ENCODE measurements at places on chromosomes 5 and 9. TPM values are rescaled to one million over a fixed set of nuclear protein-coding genes. Genes with fewer than 3 reads are reported as not detected.

Gene PALM2AKAP2
- total RNA-seq: 5.6 TPM

Gene BTNL3
- not detected for total RNA-seq

Gene HAND1
- not detected for total RNA-seq

Gene AJM1
- total RNA-seq: 3.3 TPM

Gene TNC
- total RNA-seq: 0.30 TPM

Gene LEAP2
- 2.9 TPM for total RNA-seq

GRCh38 chr5:64973215-64973614, 204.5 kb downstream of the CWC27 start:
- H3K36me3 ChIP-seq: peaks cover 24% of the 10 kb centered on the region
- no peak overlapping the region for H3K4me3 ChIP-seq
- DNase-seq: no peak

DNA sequence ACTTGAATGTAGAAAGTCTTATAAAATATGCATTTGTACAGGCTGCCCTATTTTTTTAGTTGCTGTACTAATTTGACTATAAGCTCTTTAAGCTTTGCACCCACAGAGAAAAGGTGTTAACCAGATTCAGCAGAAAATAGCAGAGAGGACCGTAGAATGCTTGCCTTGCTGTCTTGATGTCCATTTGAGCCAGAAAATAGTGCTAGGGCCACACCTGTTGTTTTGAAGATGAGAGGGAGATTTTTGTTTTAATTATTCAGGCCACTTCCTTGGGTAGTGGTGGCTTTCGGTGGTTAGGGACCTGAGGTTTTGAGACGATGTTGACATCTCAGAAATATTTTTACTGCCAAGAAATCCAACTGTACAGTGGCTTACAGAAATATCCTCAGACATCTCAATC, 196.0 kb downstream of the SPATA31D1 start:
- no peaks in the 10 kb centered on the region for H3K36me3 ChIP-seq
- H3K27me3 ChIP-seq: no peaks in the 10 kb centered on the region
- DNase-seq: no peak
- H3K4me3 ChIP-seq: no peak overlapping the region
- no peak overlapping the region for H3K27ac ChIP-seq

DNA sequence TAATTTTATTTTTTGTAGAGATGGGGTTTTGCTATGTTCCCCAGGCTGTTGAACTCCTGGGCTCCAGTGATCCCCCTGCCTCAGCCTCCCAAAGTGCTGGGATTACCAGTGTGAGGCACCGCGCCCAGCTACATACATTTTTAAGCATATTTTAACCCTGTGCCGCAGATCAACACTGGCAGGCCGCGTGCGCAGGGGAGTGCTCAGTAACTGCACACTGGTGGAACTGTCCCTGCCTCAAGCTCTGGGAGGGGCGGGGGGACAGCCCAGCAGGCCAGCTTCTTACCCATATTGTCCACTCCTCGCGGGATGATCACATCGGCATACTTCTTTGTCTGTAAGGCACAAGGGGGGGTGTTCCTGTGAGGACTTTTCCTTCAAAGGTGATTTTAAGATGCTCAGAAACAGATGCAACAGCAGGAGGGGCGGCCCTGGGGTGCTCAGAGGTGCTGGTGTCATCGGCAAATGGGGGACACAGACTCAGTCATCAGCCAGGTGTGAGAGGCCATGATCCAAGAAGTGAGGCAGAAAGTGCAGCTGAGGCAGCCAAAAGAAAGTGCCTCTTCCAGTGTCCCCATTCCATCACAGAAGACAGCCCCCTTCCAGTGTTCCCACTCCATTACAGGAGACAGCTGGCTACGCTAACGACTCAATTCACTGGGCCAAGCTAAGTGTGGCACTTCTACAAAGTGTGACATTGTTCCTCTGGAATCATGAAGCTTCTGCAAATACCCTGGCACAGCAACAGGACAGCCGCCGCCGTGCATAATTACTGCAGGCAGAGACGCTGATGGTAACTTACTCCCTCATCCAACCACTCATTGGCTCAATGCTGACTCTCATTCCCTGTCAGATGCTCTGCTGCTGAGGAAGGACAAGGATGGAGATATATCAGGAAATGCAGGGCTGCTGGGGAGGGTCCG, 5.2 kb downstream of the UCK1 start:
- peaks cover 7% of the 10 kb centered on the region for H3K36me3 ChIP-seq
- DNase-seq: no peak
- H3K27ac ChIP-seq: no peak overlapping the region

- H3K4me1 ChIP-seq: no peaks in the 10 kb centered on the region
- no peak for DNase-seq
- peaks cover 69% of the 10 kb centered on the region for H3K27me3 ChIP-seq
- H3K4me3 ChIP-seq: no peak overlapping the region
- no peak overlapping the region for H3K27ac ChIP-seq
- H3K36me3 ChIP-seq: no peaks in the 10 kb centered on the region
Measured at GRCh38 chr9:130288393-130288792, 22.8 kb downstream of the HMCN2 start.

GRCh38 chr5:159098603-159099436, 896 bp downstream of the EBF1 start:
- H3K36me3 ChIP-seq: no peaks in the 10 kb centered on the region
- H3K27ac ChIP-seq: no peak overlapping the region
- peaks cover 96% of the 10 kb centered on the region for H3K27me3 ChIP-seq

DNA sequence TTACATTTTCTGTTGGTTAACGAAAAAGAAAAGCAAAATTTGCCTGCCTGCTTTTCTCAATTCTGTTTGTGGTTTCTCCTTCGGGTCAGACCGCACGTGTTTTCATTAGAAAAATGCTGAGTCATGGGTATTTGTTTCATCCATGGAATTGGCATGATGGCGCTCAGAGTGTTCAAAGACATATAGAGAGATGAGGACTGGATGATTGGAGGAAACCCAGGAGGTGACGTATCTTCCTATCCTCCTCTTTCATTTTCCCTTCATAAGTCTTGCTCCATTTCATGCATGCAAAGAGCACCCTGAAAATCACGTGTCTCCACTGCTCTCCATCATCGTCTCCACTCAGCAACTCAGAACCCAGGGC, 353.8 kb upstream of the WWC1 start:
- peaks cover 11% of the 10 kb centered on the region for H3K4me1 ChIP-seq
- no peaks in the 10 kb centered on the region for H3K27me3 ChIP-seq
- DNase-seq: no peak
- no peak overlapping the region for H3K27ac ChIP-seq
- no peak overlapping the region for H3K4me3 ChIP-seq

GRCh38 chr9:125969868-125970267, 222.7 kb downstream of the PBX3 start:
- no peaks in the 10 kb centered on the region for H3K27me3 ChIP-seq
- H3K4me3 ChIP-seq: no peak overlapping the region
- no peak for DNase-seq

DNA sequence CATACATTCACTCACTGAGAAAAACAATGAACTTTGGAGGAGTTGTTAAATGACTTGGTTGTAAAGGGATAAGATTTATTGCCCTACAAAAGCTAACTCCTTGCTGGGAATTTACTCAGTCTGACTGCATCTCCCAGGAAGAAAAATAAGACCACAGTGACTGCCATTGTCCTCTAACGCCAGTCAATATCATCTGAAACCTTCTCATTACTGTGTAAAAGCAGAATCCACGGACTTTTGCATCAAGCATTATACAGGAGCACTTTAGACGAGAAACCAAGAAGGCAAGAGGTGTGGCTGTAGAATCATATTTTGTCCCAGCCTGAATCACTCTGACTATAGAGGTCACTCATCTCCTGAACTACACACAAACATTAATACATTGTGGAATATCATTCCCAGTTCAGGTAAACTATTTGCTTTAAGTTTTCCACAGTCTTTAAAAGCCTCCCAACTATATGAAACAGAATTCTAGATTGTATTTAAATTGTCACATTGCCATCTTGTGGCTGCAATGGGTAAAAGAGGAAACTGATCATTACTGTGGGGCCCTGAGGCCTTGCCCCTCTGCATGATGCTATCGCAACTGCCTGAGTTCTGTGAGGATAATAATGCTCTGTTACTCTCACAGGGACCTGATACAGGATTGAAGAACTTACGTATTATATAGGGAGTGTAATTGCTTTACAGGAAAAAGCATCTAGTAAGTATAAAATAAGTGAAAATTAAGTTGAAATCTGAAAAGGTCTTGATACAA, 142.9 kb downstream of the SLCO4C1 start:
- H3K4me1 ChIP-seq: peaks cover 6% of the 10 kb centered on the region
- DNase-seq: peak; percentile 16
- no peak overlapping the region for H3K27ac ChIP-seq
- no peak overlapping the region for H3K4me3 ChIP-seq
- no peaks in the 10 kb centered on the region for H3K27me3 ChIP-seq
- no peaks in the 10 kb centered on the region for H3K36me3 ChIP-seq

DNA sequence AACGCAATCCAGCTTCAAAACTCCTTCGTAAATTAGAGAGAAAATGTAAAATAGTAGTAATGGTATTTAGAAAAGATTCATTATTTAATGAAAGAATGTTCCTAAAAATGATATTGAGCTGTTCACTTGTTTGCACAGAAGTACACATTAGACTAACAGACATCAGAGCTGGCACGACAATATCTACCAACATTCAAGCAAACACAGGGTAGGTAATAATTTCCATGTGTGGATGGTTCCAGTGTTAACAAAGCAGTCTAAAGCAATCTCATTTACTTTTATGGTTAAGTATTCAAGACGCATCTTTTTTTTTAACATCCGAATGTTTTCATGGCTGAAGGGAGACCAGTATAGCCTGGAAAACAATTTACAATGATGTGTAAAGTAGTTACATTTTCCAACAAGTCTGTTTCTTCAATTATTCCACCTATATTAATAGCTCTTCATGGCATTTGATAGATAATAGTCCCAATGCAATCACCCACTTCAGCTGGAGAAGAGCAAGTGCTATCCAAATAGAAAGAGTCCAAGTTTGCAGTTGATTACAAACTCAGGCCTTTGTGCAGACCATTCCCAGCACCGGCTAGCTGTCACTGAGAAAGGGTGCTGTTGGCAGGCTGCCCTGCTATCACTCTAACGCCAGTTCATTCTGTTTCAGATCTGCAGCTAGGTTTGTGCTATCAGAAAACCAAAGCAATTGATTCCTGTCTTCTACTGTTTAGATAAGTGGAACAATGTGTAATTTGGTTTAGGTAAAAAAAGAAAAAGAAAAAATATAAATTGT, 458.8 kb downstream of the DTWD2 start:
- no peak overlapping the region for H3K27ac ChIP-seq
- no peak overlapping the region for H3K4me3 ChIP-seq
- DNase-seq: no peak
- H3K4me1 ChIP-seq: no peaks in the 10 kb centered on the region

- no peak for DNase-seq
- H3K4me1 ChIP-seq: no peaks in the 10 kb centered on the region
- H3K27me3 ChIP-seq: no peaks in the 10 kb centered on the region
- no peak overlapping the region for H3K4me3 ChIP-seq
Measured at GRCh38 chr9:72205513-72205912, 56.3 kb downstream of the GDA start.

GRCh38 chr5:169121630-169122420, 179.1 kb downstream of the SLIT3 start:
- H3K27me3 ChIP-seq: no peaks in the 10 kb centered on the region
- DNase-seq: no peak
- H3K27ac ChIP-seq: no peak overlapping the region
- H3K36me3 ChIP-seq: no peaks in the 10 kb centered on the region
- H3K4me1 ChIP-seq: peaks cover 13% of the 10 kb centered on the region
- H3K4me3 ChIP-seq: no peak overlapping the region

GRCh38 chr5:73189871-73190376, 16.9 kb downstream of the TMEM174 start:
- no peak overlapping the region for H3K4me3 ChIP-seq
- H3K36me3 ChIP-seq: peaks cover 3% of the 10 kb centered on the region
- no peak for DNase-seq
- H3K4me1 ChIP-seq: no peaks in the 10 kb centered on the region

GRCh38 chr5:93736284-93736683, 5.1 kb downstream of the POU5F2 start:
- DNase-seq: no peak
- H3K4me3 ChIP-seq: no peak overlapping the region
- no peaks in the 10 kb centered on the region for H3K27me3 ChIP-seq
- H3K4me1 ChIP-seq: peaks cover 10% of the 10 kb centered on the region
- H3K36me3 ChIP-seq: peaks cover 14% of the 10 kb centered on the region
- no peak overlapping the region for H3K27ac ChIP-seq

DNA sequence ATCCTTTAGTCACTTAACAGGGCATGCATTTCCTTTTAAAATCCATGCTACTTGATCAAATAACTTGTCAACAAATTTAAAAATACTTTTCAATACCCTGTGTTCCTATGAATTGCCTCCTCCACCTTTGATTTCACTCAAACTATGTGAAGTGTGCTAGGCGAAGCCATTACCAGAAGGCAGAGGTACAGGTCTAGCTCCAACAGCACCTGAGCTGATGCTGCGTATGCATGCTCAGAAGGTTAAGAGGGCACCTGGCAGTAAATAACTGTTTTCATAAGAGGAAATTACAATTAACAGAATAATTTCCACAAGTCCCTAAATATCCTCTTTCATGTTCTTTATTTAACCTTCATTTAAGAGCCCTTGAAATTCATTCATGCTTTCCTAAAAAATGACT, 251.8 kb downstream of the EFNA5 start:
- no peaks in the 10 kb centered on the region for H3K27me3 ChIP-seq
- DNase-seq: no peak
- H3K4me1 ChIP-seq: peaks cover 30% of the 10 kb centered on the region
- H3K27ac ChIP-seq: no peak overlapping the region
- H3K4me3 ChIP-seq: no peak overlapping the region
- peaks cover 3% of the 10 kb centered on the region for H3K36me3 ChIP-seq

DNA sequence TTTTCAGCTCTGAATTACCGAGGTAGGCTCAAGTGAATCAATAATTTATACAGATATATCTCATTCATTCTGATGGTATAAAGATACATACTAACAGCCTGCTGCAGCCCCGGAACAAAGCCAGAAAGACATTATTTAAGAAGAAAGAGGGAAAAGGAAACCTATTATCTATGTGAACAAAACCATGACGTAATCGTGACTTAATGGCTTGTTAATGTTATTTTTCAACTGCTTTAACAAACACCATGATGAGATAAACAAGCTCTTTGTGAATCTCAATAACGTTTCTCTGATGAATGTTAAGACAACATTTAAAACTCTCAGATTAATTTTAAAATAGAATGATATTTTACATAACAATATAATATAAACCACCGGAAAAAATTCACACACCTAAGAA, 237.1 kb downstream of the SLF1 start:
- no peaks in the 10 kb centered on the region for H3K4me1 ChIP-seq
- H3K27ac ChIP-seq: no peak overlapping the region
- H3K36me3 ChIP-seq: no peaks in the 10 kb centered on the region
- DNase-seq: no peak

DNA sequence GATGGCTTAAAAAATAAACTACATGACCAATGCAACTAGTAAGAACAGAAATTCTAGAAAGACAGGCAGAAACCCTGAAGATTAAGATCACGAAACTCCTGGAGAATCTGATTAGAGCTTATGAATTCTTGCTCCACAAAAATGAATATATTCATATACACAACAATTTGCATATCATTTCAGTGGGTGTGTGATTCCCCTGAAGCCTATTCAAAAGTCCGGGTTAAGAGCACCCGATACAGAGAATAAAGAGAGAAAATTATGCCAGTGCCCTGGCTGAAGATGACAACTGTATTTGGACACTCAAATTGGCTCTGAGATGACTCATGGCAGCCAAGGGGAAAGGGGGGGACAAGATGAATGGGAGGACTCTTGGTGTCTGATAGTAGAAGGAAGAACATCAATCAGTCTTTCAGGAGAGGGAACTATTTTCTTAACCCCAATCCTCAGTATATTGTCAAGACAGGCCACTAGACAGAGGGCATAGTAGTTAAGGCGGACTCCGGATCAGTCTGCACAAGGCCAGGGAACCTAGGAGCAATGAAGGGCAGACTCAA, 6.0 kb downstream of the TMOD1 start:
- no peak overlapping the region for H3K4me3 ChIP-seq
- no peak for DNase-seq
- no peak overlapping the region for H3K27ac ChIP-seq
- H3K4me1 ChIP-seq: peaks cover 8% of the 10 kb centered on the region
- H3K36me3 ChIP-seq: peaks cover 5% of the 10 kb centered on the region
- peaks cover 12% of the 10 kb centered on the region for H3K27me3 ChIP-seq

Measured in neural crest cell (in vitro differentiated cells).